CD8-positive, alpha-beta T cell (primary cell): ENCODE measurements at places on chromosomes 12 and 14.

- DNase-seq = no peak
Observed at GRCh38 chr12:117832459-117833457, 136.0 kb downstream of the KSR2 start.

DNA sequence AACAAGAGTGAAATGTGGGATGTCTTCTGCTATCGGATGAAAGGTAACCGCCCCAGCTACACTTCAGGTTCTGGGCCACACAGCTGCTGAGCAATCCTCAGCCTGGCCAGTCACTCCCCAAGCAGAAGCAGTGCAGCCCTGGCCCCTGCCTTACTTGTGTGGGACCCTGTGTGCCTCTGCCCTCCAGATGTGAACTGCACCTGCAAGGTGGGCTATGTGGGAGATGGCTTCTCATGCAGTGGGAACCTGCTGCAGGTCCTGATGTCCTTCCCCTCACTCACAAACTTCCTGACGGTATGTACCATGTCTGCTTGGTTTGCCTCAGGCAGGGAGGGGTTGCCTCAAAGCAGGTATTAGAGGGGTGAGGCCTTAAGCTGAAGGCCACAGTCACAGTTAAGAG is 85.6 kb downstream of the NT5DC3 start:
- no peak for DNase-seq

GRCh38 chr12:56728139-56728861 is 3.2 kb upstream of the NACA start:
- DNase-seq = no peak

GRCh38 chr12:97322388-97322787 is 140.2 kb upstream of the RMST start:
- DNase-seq = no peak

- DNase-seq = no peak
Observed at GRCh38 chr12:69097619-69098368, 141.6 kb upstream of the CPSF6 start.
